Endodermal cell (in vitro differentiated cells): ENCODE measurements at places on chromosomes 5 and 9. TPM values are rescaled to one million over a fixed set of nuclear protein-coding genes. Genes with fewer than 3 reads are reported as not detected.

DNA sequence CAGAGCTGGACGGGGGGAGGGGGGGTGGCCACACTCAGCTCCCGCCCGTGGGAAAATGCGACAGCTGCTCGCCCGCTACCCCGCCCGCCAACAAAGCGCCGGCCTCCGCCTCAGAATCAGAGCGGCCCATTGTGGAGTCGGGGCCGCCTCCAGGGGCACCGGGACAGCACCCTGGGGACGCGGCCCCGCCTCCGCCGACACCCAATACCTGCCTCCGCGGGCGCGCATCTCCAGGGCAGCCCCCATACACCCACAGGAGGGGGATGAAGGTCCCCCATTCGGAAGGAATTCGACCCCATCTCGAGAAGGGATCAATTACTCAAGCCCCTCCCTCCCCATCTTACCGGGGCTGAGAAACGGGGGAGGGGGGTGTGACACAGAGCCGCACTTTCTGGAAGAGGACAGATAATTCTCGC is 1.3 kb downstream of the NOTCH1 start:
- peaks cover 6% of the 10 kb centered on the region for H3K27me3 ChIP-seq
- peaks cover 5% of the 10 kb centered on the region for H3K4me1 ChIP-seq
- H3K36me3 ChIP-seq = no peaks in the 10 kb centered on the region
- no peak for DNase-seq
- H3K4me3 ChIP-seq = peak overlapping the region; percentile 81

DNA sequence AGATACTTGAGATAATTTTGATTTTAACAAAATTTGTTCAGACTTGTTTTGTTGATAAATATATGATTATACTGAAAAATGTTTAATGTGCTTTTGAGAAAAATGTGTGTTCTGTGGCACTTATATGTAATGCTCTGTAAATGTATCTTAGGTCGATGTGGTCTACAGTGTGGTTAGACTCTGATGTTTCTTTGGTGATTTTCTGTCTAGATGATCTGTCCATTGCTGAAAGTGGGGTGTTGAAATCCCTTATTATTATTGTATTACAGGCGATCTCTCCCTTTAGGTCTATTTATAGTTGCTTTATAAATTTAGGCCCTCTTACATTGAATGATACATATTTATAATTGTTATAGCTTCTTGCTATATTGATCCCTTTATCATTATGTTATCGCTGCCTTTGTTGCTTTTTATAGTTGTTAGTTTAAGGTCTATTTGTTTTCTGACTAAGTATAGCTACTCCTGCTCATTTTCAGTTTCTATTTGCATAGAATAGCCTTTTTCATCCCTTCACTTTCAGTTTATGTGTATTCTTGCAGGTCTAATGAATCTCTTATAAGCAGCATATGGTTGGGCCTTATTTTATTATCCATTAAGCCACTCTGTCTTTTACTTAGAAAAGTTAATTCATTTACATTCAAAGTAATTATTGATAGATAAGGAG is 124.3 kb downstream of the MRPS30 start:
- H3K36me3 ChIP-seq = no peaks in the 10 kb centered on the region
- no peak overlapping the region for H3K4me3 ChIP-seq
- H3K27me3 ChIP-seq = no peaks in the 10 kb centered on the region
- no peak overlapping the region for H3K27ac ChIP-seq
- no peak for DNase-seq

- no peak for DNase-seq
- H3K4me1 ChIP-seq = no peaks in the 10 kb centered on the region
- H3K36me3 ChIP-seq = peaks cover 7% of the 10 kb centered on the region
- no peaks in the 10 kb centered on the region for H3K27me3 ChIP-seq
- H3K4me3 ChIP-seq = no peak overlapping the region
- peak overlapping the region; percentile 49 for H3K27ac ChIP-seq
These were observed 42.7 kb downstream of the ZNF618 start for GRCh38 chr9:113918697-113919350.

Gene INSL6
- not detected in 2 replicates for total RNA-seq

DNA sequence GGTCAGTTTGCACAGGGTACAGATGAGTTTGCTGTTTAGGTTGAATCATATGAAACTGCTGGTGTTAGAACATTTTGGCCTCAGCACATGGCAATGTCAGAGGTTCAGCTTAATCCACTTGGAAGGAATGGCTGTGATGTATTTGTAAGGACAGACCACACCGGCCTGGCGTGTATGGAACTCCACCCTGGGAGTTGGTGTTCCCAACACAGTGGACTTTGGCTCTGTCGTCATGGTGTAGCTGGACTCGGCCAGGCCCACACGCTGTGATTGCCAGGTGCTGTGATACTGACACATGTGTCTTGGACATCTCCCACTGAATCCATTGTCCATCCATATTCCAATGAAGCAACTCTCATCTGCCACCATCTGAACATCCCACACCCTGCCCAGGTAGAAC is 90.3 kb downstream of the ZNF618 start:
- peaks cover 34% of the 10 kb centered on the region for H3K36me3 ChIP-seq
- H3K27me3 ChIP-seq = no peaks in the 10 kb centered on the region
- no peak overlapping the region for H3K27ac ChIP-seq

GRCh38 chr9:21728781-21729180 is 73.7 kb upstream of the MTAP start:
- no peaks in the 10 kb centered on the region for H3K4me1 ChIP-seq
- no peak overlapping the region for H3K4me3 ChIP-seq
- DNase-seq = no peak
- no peaks in the 10 kb centered on the region for H3K36me3 ChIP-seq
- H3K27me3 ChIP-seq = peaks cover 28% of the 10 kb centered on the region

- H3K27ac ChIP-seq = no peak overlapping the region
- H3K36me3 ChIP-seq = no peaks in the 10 kb centered on the region
- H3K27me3 ChIP-seq = no peaks in the 10 kb centered on the region
- H3K4me3 ChIP-seq = no peak overlapping the region
These were observed 100.7 kb downstream of the PHF2 start for GRCh38 chr9:93677048-93677571.

GRCh38 chr5:115190388-115190787 is 20.7 kb upstream of the TRIM36 start:
- H3K27me3 ChIP-seq = peaks cover 5% of the 10 kb centered on the region
- H3K27ac ChIP-seq = no peak overlapping the region
- H3K36me3 ChIP-seq = no peaks in the 10 kb centered on the region
- H3K4me3 ChIP-seq = no peak overlapping the region

DNA sequence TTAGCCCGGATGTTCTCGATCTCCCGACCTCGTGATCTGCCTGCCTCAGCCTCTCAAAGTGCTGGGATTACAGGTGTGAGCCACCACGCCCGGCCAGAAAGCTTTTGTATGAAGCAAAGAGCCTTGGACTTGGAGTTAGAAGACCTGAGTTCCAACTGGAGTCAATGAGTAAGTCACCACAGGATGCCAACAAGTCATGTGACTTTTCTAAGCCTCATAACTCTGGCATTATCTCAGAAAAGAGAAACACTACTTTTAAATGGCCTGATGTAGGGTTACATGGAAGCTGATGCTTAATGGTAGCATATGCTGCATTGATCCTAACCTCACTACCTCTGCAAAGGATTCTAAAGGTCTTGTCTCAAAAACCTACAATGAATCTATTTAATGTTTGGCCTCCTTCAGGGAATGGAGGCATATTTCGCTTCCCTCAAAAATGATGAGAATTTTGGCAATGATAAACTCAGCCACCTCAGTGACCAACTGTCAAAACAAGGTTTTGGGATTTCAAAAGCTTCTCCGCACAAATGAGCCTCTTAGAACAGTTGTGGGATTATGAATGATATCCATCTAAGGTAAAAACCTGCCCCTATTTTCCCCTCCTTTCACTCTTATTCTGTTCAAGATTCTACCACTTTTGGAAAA is 236.8 kb downstream of the ACTL7B start:
- no peaks in the 10 kb centered on the region for H3K36me3 ChIP-seq
- no peak for DNase-seq
- H3K27me3 ChIP-seq = peaks cover 46% of the 10 kb centered on the region
- H3K27ac ChIP-seq = no peak overlapping the region
- no peak overlapping the region for H3K4me3 ChIP-seq
- H3K4me1 ChIP-seq = no peaks in the 10 kb centered on the region

Gene PTPDC1
- 7.8 and 9.0 TPM in 2 replicates for total RNA-seq

Gene IFNA13
- total RNA-seq = not detected in 2 replicates

DNA sequence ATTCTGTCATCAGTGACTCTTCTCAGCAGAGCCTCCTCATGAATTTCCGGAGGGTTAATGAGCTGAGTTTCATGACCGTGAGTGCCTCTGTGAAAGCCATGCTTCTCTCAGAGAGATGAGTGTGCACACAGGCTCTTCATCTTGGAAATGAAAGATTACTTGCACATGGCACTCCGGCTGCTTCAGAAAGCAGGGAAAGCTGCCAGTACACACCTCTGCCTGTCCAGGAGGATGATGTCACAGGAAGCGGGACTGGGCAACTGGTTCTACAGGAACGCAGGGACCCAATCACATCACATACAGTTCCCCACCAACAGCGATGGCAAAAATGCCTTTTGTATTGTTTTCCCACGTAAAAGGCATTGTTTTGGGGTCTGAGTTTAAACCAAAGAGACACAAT is 286.0 kb upstream of the DAP start:
- H3K4me1 ChIP-seq = no peaks in the 10 kb centered on the region
- no peak for DNase-seq
- no peaks in the 10 kb centered on the region for H3K36me3 ChIP-seq
- H3K4me3 ChIP-seq = no peak overlapping the region
- no peaks in the 10 kb centered on the region for H3K27me3 ChIP-seq

- H3K36me3 ChIP-seq = no peaks in the 10 kb centered on the region
- no peak overlapping the region for H3K4me3 ChIP-seq
- H3K27me3 ChIP-seq = peaks cover 15% of the 10 kb centered on the region
- H3K4me1 ChIP-seq = no peaks in the 10 kb centered on the region
- no peak for DNase-seq
These were observed 1.8 kb downstream of the ACER2 start for GRCh38 chr9:19410594-19410993.

Gene ENTPD2
- total RNA-seq = 1.2 to 9.1 TPM (median 2.3 TPM) in 3 replicates
